ENCODE measurements at places on chromosomes 7 and 10.
A peak's percentile ranks its signal among the peaks of the same experiment; 100 is the strongest.

- DNase-seq, result peak; percentile 33
These were observed 1.4 kb downstream of the OTUD1 start for GRCh38 chr10:23439961-23440889.

DNA sequence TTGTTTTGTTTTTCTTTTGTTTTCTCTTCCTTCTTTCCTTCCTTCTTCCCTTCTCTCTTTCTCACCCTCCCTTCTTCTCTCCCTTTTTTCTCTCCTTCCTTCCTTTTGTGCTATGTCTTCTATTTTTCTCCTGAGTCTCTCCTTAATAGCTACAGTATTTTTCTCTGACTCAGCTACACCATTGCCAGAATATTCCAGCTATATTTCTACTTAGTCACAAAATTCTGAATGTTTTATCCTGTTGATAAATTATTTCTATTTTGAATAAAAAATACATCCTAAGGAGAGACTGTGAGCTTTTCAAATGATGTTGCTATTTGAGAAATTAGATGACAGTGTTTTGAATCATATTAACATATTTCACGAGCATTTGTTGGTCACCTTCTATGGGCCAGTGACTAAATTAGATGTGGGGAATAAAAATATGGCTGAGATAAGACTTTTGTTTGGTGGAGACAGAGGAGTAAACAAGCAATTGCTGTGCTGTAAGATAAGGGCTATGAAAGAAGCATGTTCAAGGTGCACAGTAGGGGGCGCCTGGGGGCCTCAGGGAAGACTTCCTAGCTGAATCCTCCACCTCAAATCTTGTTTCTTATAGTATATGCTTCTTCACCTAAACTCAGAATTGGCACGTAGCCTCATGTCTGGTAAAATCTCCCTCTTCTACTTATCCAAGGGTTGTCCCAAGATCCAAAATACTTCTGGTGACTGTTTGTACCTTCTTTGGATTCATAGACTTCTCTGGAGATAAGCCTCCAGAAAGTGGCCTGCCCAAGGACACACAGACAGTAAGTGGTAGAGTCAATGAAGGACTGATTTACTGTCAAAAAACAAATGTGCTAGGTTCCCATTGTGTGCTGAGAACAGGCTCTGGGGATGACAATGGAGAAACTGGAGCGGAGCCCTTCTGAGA is 115.5 kb upstream of the CREB5 start:
- DNase-seq, result no peak

DNA sequence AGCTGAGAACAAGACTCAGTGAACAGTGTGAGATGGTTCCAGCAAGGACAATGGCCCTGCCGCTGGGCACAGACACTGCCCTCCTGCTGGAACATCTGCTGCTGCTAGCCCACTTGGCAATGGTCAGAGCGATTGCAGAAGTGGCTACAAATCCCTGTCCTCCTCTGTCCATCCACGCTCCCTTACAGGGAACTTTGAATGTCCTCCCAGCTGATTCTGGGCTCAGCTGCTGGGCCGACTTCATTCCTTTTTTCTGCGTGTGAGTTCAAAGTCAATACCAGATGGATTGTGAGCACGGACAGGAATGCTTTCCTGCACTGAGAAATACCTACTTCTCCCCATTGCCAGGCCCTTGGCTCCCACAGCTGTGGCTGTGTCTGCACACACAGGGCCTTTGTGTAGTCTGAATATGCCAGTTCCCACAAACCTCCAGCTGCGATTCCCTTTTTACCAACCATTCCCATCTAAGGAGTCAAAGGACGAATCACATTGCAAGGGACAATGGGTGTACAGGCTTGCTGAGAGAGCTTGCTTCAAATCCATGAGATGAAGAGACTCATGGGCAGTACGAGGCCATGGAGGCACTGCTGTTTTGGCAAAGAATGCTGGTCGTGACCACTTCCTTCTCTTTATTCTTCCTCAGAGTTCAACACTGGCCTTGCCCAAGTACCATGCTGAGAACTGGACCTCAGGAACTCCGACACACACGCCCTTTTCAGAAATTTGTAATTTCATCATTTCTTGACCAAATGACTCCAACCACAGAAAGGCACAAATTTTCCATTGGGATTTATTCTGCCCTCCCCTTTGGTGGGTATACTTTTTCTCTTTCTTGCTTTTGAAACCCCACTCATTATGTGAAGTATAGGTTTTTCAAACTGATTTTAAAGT is 44.2 kb downstream of the BPGM start:
- no peak for DNase-seq

DNA sequence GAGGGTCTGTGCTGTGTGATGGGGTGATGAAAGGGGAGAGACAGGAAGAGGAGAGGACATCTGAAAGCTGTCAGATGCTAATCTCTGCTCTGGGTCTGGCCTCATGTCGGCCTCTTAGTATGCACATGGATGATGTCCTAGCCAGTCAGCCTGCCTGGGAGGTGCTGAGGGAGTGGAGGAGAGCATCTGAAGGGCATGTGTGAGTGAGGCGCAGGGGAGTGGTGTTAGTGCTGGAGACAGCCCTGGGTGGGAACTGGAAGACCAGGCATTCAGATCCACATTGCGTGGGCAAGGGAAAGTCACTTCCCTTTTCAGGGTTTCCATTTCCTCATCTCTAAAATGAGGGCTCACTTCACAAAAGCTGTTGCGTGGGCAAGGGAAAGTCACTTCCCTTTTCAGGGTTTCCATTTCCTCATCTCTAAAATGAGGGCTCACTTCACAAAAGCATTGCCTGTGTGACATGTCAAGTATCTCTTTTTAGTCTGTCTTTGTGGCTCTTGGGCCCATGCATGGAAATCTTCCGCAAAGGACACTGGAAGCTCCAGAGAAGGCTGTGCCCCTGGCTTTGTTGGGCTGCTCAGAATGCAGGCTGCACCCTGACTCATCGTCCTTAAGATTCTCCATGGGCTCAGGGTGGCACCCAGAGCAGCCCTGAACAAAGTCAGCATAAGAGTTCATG is 10.0 kb downstream of the SFTPD start:
- DNase-seq, result no peak

DNA sequence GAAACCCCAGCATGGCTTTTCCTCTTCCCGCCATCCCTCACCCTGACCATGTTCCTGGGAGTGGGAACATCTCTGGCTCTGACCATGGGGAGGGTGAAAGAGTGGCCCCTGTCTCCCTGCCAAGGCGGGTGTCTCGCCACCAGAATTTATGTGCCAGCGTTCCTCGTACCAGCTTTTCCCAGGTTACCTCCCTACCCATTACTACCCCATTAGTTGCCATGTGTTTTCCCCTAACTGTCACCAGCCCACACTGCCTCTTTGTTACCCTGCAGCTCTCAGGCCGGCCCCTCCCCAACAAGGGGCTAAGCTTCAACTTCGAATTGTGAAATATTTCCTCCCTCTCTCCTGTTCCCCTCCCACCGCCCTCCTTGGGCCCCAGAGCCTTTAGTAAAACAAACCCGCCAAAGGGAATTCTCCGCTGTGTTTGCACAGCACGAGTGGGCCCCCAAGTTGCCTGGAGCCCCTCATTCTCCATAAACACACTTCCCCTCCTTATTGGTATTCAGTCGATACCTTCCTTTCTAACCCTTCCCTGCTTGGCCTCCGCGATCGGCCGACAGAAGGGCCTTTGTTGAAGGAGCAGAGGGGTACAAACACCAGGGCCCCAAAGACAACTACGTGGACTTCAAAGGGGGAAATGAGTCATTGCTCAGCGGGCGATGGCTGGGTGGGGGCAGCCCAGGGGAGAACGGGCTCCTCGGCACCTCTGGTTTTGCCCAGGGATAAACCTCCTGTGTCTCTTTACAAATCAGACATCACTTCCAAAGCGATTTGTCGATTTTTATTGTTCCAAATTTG is 45.5 kb downstream of the SLIT1 start:
- DNase-seq, result no peak

- no peak for DNase-seq
These were observed 38.6 kb downstream of the ZCCHC24 start for GRCh38 chr10:79406683-79407422.

DNA sequence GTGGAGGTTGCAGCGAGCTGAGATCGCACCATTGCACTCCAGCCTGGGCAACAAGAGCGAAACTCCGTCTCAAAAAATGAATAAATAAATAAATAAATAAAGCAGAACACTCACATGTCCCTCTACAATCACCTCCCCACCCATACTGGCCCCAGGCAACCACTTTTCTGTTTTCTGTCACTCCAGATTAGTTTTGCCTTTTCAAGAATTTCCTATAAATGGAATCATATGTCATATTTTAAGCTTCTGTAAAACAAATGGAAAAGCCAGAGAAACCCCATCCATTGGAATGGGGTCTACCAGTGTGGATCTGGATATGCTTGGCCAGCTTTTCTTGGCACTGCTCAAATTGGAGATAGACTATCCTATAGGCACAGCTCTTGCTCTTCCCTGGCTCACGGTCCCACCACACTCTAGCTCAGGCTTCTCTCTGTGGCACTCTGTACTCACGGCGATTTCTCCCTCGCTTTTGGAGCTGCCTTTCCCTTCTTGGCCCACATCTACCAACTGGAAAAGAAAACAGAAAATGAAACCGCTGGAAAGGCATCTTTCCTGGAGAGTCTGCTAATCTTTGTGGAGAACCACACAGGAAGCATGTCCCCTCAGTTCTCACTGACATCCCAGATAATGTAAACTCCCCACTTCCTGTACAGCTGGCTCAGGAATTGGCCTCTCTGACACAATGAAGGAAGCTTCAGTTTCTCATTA is 210.1 kb downstream of the JCAD start:
- peak; percentile 31 for DNase-seq

- no peak for DNase-seq
These were observed 87.6 kb downstream of the PIP4K2A start for GRCh38 chr10:22626784-22627183.

GRCh38 chr7:73903321-73904218 is 42.6 kb downstream of the TMEM270 start:
- DNase-seq, result no peak

- no peak for DNase-seq
These were observed 1.9 kb upstream of the VOPP1 start for GRCh38 chr7:55574051-55574717.

- no peak for DNase-seq
These were observed 17.6 kb downstream of the SRI start for GRCh38 chr7:88202278-88202677.

DNA sequence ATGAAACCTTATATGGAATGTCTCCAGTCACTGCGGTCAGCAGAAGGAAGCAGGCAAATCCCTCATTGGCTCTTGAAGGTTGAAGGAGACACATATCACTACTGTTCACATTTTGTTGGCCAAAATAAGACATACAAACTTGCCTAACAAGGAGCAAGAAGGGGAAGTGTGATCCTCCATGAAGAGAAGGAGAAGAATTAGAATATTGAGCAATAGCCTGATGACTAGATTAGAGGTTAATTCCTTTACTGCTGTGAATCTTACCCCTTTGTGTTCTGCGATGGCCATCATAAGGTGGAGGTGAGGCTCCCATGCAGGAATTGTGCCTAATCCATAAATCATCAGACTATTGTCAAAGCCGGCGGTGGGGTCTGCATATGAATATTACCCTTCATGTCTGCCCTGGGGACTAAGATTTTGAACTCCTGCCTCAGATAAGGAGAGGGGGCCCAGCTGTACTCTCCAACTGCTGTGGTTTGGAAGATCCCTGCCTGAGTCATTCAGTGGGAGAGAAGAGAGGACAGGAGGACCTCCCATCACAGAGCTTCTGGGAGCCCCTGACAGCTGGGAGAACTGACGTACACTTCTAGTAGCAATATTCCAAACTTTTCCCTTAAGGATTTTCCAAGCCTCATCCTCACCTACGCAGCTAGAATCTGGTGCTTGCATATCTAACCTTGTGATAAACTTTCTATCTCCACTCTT is 398.5 kb downstream of the REEP3 start:
- DNase-seq, result no peak

DNA sequence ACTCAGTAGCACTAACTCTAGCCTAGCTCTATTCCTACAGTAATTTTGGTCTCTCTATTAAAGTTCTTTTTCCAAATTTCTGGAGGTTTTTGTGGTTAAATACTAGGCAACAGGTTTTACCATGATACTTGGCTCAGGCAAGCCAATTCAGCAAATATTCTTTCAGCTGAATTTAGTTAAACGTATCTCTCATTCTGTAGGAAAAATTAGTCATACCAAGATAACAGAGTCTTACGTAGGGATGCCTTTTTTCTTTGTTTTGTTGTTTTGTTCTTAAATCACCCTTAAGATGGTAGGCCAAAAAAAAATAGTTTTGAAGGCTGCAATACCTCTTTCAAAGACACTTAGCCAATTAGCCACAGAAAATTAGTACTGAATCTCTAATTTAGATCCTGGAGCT is 180.5 kb downstream of the MAGI2 start:
- no peak for DNase-seq

DNA sequence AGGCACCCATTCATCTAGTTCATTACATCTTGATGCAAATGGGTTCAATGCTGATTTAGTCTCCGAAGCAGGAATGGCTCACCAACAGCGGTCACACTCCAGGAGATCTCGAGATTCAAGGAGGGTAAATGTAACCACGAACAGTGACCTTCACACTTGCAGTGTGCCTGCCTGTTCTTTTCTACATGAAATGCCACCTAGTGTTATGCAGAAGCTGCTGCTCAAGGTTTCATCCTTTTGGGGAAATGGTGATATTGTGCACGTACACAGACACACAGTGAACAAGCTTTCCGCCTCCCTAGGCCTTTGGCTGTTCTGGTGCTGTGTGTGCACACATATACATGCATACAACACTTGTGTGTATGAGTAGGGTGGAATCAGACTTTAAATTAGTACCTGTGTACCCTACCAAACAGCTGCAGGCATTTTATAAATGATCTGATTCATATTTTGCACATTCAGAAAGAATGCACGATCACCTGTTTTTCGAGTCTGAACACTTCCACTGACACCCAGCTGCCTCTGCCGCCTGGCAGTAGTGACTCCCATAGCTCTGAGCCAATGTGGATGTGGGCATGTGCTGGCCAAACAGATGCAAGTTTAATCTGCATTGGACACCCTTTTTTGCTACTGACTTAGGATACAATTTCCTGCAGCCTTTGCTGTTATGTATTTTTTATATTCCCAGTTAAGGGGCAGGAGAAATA is 100.5 kb downstream of the TACC2 start:
- DNase-seq, result no peak

DNA sequence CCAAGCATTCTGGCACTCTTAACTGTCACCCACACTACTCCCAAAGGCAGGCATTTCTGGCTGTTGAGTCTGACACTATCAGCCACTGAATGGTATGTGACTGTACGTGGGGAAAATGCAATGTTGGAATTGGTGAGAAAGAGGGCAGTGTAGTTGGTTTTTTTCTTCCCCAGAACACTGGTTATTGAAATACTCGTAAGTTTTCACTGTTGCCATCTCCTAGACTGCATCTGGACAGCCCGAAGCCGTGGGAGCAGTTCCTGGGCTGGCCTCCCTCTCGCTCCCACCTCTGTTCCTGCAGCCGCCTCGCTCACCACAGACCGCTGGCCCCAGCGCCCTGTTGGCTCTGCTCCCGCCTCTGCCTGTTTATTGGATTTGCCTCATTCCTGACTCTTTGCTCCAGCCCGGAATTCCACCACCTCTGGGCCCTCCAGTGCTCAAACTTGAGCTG is 5.7 kb downstream of the PLCE1 start:
- no peak for DNase-seq

GRCh38 chr7:113060100-113060499 is 26.5 kb downstream of the GPR85 start:
- DNase-seq, result no peak

- no peak for DNase-seq
These were observed 16.0 kb downstream of the TMEM273 start for GRCh38 chr10:49172061-49172776.

GRCh38 chr7:8389593-8390261 is 43.7 kb upstream of the NXPH1 start:
- DNase-seq, result peak; percentile 20

GRCh38 chr7:44048031-44048795 is 3.7 kb downstream of the DBNL start:
- DNase-seq, result no peak
